ENCODE measurements at places on chromosomes 6 and 20. TPM values are rescaled to one million over a fixed set of nuclear protein-coding genes. Genes with fewer than 3 reads are reported as not detected.

The OSER1 gene
- 34.4 TPM for total RNA-seq

The VGLL2 gene
- total RNA-seq: not detected

The HLA-DOB gene
- not detected for total RNA-seq

- H3K27ac ChIP-seq: no peak overlapping the region
- no peaks in the 10 kb centered on the region for H3K27me3 ChIP-seq
- H3K4me3 ChIP-seq: no peak overlapping the region
- H3K4me1 ChIP-seq: no peaks in the 10 kb centered on the region
Observed at GRCh38 chr20:63120808-63121090, 95.2 kb downstream of the YTHDF1 start.

DNA sequence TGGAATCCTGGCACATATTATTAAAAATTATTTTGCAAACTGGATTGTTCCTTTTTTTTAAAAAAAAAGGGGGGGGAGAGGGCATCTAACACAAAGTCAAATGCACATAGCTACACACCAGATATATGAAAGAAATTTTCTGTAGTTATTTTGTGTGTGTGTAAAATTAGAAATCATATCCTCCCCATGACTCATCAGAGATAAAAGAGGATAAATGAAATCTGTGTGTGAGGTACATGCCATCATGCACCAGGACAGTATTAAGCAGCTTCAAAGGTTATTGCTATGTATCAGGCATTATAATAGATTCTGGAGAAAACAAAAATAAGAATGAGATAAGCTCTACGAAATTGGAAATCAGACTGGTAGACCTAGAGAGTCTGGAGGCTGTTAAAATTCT lies 5.2 kb downstream of the BTBD9 start:
- H3K27me3 ChIP-seq: no peaks in the 10 kb centered on the region
- no peak for DNase-seq
- no peak overlapping the region for H3K27ac ChIP-seq
- no peaks in the 10 kb centered on the region for H3K36me3 ChIP-seq

- no peak for DNase-seq
- H3K27ac ChIP-seq: no peak overlapping the region
- no peaks in the 10 kb centered on the region for H3K36me3 ChIP-seq
- no peaks in the 10 kb centered on the region for H3K27me3 ChIP-seq
- H3K4me3 ChIP-seq: no peak overlapping the region
Observed at GRCh38 chr20:61252601-61253263, 671 bp downstream of the CDH4 start.

DNA sequence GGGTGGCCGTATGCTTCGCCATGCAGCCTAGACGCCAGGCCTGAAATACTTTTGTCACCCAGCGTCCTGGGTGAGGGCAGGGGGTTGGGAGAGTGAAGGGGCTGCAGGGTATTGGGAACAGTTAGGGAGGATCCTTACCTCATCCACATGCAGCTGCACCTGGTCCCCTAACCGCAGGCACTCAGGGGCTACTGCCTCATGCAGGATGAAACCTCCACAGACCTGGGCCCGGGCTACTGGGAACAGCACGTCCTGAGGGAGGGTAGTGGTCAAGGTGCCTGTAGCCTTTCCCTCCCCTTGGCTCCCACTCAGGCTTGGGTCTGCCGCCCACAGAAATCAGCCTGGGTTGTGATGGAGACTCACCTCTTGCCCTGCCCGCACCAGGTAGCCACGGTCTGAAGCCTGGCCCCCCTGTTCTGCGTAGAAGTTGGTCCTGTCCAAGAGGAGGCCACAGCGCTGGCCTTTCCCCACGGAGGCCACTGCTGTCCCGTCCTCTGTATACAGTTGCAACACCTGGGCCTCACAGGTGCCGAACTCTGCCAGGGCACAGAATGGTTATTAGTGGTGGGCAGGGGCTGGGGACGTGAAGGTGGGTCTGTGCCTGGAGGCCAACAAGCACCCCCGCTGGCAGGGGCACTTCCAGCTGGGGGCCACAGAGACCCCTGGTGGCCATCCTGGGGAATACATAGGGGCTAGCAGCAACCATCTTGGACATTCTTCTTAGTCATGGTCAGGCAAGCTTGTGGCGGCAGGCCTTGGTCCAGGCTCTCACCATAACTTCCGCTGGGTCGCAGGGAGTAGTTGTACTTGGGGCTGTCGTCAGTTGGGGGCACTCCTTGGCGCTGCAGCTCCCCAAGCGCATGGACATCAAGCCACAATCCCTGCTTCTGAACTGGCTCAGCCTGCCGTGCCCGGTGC lies 8.6 kb downstream of the AARS2 start:
- H3K27me3 ChIP-seq: no peaks in the 10 kb centered on the region
- no peak overlapping the region for H3K27ac ChIP-seq
- no peaks in the 10 kb centered on the region for H3K4me1 ChIP-seq
- H3K4me3 ChIP-seq: no peak overlapping the region
- H3K36me3 ChIP-seq: peaks cover 50% of the 10 kb centered on the region

DNA sequence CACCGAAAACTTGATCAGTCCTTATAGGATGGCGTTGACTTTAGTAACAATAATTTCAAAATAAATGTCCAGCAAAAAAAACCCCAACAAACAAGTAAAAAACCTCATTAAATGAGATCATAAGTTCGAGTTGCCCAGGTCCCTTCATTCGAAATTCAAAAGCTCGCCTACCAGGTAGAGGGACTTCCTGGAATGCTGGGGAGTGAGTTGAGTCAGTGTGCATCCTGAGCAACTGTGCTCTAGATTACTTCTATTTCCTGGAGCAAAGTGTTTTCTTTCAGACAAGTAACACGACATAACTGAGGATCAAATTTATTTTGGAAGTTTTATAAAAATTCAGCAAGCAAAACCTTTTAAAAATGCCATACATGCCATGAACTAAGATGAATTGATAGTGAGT lies 511.9 kb upstream of the CITED2 start:
- DNase-seq: no peak
- H3K27me3 ChIP-seq: no peaks in the 10 kb centered on the region
- no peak overlapping the region for H3K27ac ChIP-seq
- no peak overlapping the region for H3K4me3 ChIP-seq
- peaks cover 24% of the 10 kb centered on the region for H3K4me1 ChIP-seq
- no peaks in the 10 kb centered on the region for H3K36me3 ChIP-seq

DNA sequence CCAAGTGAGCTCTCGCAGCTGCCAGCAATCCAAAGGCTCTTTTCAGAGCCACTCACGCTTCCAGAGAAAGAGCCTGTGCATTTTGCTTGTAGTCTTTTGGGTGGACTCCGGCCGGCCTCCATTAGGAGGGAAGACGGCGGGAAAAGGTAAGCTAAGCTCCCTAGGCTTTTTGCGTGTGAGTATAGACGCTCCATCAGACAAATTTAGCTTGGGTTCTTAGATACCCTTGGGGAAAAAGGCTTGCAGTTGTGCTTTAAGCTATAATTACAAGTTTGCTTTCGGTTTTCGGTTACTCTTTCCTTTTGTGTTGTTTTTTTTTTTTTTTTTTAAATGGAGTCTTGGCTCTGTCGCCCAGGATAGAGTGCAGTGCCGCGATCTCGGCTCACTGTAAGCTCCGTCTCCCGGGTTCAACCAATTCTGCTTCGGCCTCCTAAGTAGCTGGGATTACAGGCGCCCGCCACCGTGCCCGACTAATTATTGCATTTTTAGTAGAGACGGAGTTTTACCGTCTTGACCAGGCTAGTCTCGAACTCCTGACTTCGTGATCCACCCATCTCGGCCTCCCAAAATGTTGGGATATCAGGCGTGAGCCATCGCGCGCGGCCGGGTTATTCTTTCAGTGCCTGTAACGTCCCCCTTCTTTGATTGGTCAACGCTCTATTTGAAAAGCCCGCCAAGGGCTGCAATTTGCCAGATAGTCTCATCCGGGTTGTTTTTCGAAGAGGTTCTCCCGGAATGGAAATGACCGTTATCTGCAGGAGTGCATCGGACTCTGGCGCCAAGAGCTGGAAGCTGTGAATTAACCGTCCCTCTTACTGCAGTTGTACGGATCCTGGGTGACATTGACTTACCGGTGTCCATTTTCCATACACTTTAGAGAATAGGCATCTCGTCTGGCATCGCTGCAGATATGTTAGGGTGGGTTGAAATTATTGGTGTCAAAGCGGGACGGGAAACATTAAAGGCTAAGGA lies 18.1 kb downstream of the OR2B2 start:
- H3K27me3 ChIP-seq: no peaks in the 10 kb centered on the region
- H3K4me1 ChIP-seq: no peaks in the 10 kb centered on the region
- H3K36me3 ChIP-seq: no peaks in the 10 kb centered on the region
- DNase-seq: peak; percentile 62
- H3K27ac ChIP-seq: peak overlapping the region; percentile 84
- H3K4me3 ChIP-seq: peak overlapping the region; percentile 85

GRCh38 chr6:1821513-1822183 lies 211.9 kb downstream of the FOXC1 start:
- peak overlapping the region; percentile 84 for H3K27ac ChIP-seq
- no peaks in the 10 kb centered on the region for H3K27me3 ChIP-seq
- H3K4me3 ChIP-seq: peak overlapping the region; percentile 70
- H3K4me1 ChIP-seq: peaks cover 39% of the 10 kb centered on the region
- no peaks in the 10 kb centered on the region for H3K36me3 ChIP-seq

DNA sequence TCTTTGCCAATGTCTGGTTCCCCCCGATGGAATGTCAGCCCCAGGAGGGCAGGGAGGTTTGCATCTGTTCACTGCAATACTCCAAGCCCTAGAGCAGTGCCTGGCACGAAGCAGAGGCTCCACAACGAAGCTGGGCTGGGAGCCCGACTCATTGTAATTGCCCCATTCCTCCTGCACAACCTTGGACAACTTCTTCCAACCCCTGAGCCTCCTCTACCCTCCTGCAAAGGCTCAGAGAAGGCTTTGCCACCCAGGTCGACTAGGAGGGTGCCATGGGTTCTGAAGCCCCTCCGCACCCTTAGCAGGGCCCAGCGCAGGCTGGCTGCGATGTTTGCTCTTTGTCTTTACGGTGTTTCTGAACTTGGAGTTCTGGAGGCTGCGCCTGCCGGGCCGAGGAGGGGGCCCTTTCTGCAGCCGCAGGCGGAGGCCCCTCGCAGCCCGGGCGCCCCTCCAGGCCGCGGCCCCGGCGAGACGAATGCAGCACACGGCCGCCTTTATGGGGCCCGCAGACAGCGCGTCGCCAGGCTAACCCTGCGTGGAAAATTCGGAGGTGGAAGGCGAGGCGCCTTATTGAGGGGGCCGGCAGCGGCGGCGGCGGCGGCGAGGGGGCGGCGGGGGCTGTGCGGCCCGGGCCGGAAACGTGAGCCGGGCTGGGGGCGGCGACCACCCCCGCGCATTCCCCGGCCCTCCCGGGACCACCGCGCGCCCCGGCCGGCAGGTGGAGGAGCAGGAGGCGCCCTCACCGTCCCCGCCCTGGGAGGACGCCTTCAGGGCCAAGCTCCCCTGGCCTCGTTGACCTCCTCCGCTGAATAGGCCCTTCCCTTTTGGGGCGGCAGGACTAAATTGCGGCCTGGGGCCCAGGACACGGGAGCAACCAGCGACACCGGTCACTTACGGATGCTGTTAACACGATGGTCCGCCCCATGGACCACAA lies 27.0 kb downstream of the SNAI1 start:
- no peaks in the 10 kb centered on the region for H3K27me3 ChIP-seq
- H3K4me1 ChIP-seq: peaks cover 9% of the 10 kb centered on the region
- peak overlapping the region; percentile 65 for H3K4me3 ChIP-seq
- no peak overlapping the region for H3K27ac ChIP-seq

DNA sequence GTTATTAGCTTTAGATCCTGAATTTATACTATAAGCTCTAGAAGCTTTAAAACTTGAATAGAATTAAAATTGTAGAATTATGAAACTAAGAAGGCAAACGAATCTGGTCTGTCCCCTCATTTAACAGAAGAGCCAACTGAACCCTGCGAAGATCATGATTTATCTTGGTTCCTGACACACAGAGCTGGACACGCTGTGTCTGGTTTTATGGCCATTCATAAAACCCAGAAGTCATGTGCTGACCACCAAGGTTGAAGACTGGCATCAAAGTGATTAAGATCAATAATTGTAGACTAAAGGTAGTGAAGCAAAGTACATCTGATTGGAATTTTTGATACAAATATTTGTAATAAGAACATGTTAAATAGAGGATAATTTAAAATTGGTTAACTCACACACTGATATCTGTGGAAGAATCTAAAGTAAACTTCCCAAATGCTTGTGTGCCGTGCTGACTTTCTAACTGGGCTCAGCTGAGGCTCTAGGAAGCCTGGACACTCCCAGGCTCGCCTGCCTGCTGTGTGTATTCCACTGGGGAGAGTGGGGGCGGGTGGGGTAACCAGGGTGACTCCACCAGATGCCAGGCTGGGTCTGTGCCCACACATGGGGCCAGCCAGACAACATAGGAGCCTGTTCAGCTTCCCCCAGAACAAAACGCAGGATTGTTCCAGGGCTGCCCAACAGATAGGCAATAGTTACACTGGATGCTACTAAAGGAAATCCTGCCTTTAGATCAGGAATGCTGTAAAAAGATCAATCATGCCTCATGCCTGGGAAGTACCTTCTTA lies 42.1 kb upstream of the SLC22A3 start:
- H3K4me3 ChIP-seq: no peak overlapping the region
- H3K27me3 ChIP-seq: no peaks in the 10 kb centered on the region
- no peaks in the 10 kb centered on the region for H3K36me3 ChIP-seq
- H3K27ac ChIP-seq: no peak overlapping the region
- H3K4me1 ChIP-seq: peaks cover 22% of the 10 kb centered on the region
- no peak for DNase-seq

DNA sequence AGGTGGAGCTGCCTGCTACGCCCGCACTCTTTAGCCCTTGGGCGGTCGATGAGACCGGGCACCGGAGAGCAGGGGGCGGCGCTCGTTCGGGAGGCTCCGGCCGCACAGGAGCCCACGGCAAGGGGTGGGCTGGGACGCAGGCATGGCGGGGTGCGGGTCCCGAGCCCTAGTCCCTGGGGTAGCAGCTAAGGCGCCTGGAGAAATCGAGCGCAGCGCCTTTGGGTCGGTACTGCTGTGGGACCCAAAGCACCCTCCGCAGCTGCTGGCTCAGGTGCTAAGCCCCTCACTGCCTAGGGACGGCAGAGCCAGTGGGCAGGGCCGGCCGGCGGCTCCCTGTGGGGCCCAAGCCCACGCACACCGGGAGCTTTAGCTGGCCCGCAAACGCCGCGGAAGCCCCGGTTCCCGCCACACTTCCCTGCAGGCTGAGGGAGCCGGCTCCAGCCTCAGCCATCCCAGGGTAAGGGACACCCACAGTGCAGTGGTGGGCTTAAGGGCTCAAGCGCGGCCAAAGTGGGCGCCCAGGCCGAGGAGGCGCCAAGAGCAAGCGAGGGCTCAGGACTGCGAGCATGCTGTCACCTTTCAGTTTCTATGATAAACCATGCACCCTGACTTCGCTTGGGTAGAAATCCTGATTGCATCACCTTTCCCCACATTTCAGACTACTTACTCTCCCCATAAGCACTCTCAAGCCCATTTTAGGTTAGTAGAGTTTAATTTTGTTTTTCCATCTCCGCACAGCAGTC lies 52.0 kb downstream of the MYLIP start:
- no peaks in the 10 kb centered on the region for H3K27me3 ChIP-seq
- H3K4me3 ChIP-seq: peak overlapping the region; percentile 40
- H3K36me3 ChIP-seq: no peaks in the 10 kb centered on the region

DNA sequence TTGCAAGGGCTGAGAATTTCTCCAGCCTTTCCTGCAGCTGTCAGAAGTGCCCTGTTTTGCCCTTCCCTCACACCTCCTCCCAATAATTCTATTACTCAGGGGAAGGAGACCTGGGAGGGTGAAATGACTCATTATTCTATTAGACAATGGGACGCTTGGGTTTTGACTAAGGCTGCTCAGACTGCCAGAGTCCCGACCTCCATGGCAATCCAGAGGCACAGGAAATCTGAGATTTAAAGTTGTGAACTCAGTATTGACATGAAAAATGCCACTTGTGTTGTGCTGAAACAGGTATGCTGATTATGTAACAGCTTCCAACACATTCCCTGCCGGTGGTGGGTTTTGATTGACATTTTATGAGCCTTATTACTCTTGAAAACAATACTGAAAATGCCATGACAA lies 625.9 kb upstream of the FLRT3 start:
- H3K36me3 ChIP-seq: no peaks in the 10 kb centered on the region
- H3K4me1 ChIP-seq: no peaks in the 10 kb centered on the region
- H3K27me3 ChIP-seq: no peaks in the 10 kb centered on the region
- H3K4me3 ChIP-seq: no peak overlapping the region
- DNase-seq: no peak

All from thoracic aorta (tissue), 2 donors.